ENCODE measurements at places on chromosomes 7 and 10.

GRCh38 chr7:130872341-130872740 lies 138.3 kb upstream of the KLF14 start:
- no peak for DNase-seq

- DNase-seq = no peak
Measured at GRCh38 chr7:46493196-46493595, 572.1 kb upstream of the IGFBP3 start.

- no peak for DNase-seq
Measured at GRCh38 chr10:43082087-43082486, 5.2 kb downstream of the RET start.

- DNase-seq = no peak
Measured at GRCh38 chr10:91289305-91289704, 68.8 kb downstream of the PCGF5 start.

DNA sequence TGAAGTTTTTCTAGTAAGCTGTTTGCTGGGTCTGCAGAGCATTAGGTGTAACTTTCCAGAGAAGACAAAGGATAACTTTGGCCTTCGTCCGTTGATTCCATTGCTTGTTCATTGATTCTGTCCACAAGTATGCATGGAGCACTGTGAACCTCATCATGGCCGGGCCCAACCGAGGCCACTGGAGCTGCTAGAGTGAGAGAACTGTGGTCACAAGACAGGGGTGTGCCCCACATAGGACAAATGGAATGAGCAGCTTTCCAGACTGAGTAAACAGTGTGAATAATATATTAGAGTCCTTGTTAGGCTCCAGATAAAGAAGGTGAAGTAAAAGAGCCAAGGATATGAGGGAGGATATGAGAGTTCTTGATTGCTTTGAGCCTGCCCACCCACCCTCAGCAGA lies 24.9 kb downstream of the MBL2 start:
- DNase-seq = no peak

- DNase-seq = no peak
Measured at GRCh38 chr7:94675356-94675755, 19.4 kb upstream of the SGCE start.

- peak; percentile 17 for DNase-seq
Measured at GRCh38 chr7:129494041-129494440, 8.3 kb upstream of the SMKR1 start.

- no peak for DNase-seq
Measured at GRCh38 chr10:35927990-35928488, 285.9 kb upstream of the FZD8 start.

DNA sequence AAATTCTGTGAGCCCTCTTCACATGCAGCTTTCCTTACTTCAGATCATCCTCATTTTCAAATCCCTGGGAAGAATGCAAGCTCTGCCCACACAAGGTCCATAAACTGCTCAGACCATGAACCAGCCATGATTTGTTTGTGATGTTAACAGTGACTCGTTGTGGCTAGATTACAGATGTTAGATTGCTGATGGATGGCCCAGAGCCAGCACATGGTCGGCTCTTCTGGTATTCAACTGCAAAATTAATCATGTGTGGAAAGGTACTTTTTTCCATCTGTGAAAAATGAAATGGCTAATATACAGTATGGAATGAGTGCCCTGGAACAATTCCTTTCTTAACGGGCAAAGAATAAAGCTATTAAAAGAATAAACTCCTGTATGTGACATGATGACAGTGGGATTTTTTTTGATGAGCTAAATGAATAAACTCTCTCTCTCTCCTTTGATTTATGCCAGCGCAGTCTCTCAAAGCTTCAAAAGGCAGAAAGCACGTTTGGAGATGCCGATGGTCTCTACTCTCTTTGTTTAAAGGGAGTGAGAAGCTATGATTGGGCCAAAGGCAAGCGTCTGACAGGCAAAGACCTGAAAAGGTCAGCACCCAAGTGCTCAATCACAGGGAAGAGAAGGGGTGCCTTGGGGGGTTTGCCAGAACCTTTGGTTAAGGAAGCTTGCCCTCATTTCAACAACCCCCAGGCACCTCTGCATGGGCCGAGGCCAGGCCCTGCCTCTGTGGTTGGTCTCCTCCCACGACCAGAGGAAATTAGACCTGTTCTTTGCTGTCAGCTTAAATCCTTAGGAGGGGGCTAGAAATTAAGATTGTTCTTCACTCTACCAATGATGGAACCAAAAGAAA lies 444.0 kb upstream of the NFE2L3 start:
- no peak for DNase-seq

DNA sequence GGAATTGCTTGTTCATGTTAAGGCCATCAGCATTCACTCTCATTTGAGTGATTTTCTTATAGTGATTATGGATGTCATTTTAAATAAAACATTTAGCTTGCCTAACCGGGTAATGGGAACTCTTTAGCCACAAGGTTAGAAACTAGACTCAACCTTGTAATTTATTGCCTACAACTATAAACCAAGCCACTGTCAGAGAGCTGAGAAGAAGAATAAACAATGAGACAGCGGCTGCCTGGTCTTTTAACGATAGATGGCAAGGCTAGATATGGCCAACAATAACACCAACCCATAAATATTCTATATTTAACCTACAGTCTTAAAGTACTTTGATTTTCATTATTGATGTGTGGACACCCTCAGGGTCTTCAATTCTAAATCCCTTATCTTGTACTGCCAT lies 27.8 kb upstream of the INHBA start:
- DNase-seq = peak; percentile 54

DNA sequence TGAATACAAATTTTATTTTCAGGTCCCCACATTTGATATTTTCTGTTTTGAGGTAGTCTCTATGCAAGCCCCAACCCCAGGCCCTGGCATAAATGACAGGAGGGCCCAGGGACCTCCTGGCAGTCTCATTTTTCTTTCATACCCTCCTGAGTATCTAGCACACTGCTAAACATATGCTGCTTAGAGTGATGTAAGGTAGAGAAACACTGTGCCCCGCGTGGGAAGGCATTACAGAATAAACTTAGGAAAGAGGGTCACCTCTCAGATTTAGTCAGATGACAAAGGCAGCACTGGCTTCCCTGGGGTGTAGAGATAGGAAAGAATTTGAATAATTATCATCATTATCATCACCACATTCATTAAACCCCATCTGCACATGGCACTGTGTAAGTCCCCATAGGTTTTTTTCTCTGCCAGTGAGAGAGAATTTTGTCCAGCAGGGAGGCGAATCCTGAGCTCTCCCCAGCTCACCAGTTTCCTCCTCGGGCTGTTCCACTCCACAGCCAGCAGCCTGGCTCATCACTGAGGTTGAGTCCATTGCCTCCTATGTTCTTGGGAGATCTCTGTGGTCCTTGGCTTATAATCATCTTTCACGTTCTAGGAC lies 507.3 kb upstream of the GALNT17 start:
- DNase-seq = no peak

GRCh38 chr10:133455611-133456031 lies 1.9 kb downstream of the SCART1 start:
- no peak for DNase-seq

- peak; percentile 14 for DNase-seq
Measured at GRCh38 chr7:25926891-25927625, 224.9 kb upstream of the NFE2L3 start.

DNA sequence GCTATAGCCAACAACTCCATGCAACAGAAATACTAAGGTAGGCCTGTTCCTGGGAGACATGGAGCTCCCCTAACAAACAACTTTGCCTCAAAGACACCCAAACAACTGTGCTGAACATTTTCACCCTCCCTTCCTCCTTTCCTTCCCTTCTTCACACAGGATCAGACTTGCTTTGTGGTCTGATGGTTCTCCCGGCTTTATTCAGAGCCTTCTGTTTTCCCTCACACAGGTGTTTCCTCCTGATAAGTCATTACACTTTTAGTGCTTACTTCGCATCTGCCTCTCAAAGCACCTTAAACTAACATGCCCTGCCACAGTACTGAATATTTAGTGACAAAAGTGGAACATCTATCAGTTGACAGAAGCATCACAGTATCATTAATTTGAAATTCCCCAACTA lies 56.3 kb upstream of the YAE1 start:
- DNase-seq = no peak

DNA sequence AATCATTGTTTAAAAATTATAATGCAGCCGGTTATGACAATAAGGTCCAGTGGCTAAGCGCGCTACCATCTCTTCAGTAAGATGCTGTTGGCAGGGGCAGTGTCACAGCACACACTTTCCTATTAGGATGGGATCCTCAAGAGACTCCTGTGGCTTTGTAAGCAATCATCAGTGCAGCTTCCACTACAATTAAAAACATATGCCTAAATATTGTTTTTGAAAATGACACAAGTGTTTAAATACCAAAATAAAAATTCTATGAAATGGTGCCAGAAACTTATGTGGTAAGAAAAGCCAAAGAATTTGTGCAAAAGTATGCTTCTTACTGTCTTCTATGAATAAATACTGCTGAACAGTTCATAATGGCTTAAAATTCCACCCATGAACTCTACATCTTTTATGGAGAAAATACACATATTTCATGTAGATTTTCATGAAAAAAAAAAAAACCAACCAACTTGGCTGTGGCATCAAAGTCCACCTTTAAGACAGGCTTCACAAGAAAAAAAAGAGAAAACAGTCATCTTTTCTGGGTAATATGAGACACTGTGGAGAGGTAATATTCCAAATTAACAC lies 132.8 kb downstream of the SEMA3C start:
- DNase-seq = no peak

GRCh38 chr10:73119457-73119856 lies 9.2 kb downstream of the NUDT13 start:
- no peak for DNase-seq

DNA sequence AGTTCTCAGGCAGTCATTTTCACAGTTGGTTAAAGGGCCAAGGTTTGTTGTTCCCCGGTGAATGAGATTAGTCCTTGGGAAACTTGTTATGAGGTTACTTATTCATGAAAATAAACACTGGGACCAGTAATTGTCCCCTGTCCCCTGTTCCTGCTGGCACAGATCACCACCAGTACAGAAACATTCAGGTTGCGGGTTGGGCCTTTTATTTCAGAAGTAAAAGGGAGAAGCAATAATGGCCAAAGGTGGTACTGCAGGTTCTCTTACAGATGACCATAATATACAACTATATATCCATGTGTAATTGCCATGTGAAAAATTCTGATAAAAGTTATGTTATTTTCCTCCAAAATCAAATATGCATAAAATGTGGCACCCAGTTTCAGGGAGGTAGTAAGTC lies 442.0 kb downstream of the SORCS1 start:
- no peak for DNase-seq

- no peak for DNase-seq
Measured at GRCh38 chr10:49418053-49418326, 22.1 kb upstream of the DRGX start.

- DNase-seq = no peak
Measured at GRCh38 chr10:76555067-76555670, 1082.4 kb downstream of the KCNMA1 start.

GRCh38 chr7:117211614-117212013 lies 111.2 kb downstream of the WNT2 start:
- DNase-seq = no peak

GRCh38 chr10:7151538-7151937 lies 259.3 kb downstream of the SFMBT2 start:
- DNase-seq = no peak

- DNase-seq = no peak
Measured at GRCh38 chr7:1210979-1211608, 21.6 kb upstream of the UNCX start.

All from A172 (cell line).